ENCODE measurements at places on chromosomes 11 and 22. TPM values are rescaled to one million over a fixed set of nuclear protein-coding genes. Genes with fewer than 3 reads are reported as not detected.

DNA sequence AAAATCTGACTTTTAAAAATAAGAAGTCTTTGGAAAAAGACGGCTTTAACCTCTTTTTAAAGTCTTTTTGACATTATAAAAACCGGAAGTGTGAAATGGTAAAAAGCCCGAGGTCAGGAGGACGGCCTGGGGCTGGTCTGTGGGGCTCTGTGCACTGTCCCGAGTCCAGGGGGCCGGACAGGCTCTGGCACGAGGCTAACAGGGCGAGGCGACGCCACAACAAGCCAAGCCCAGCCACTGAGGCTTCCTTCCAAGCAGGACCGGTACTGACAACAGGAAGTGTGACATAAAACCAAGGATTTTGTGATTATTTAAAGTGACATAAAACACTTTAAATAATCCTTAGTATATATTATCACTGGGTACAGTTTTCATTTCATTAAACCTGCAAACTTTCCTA lies 39.2 kb downstream of the BRD1 start:
- DNase-seq, result no peak

- no peak for DNase-seq
Measured at GRCh38 chr22:26453812-26454500, 24.9 kb downstream of the ASPHD2 start.

DNA sequence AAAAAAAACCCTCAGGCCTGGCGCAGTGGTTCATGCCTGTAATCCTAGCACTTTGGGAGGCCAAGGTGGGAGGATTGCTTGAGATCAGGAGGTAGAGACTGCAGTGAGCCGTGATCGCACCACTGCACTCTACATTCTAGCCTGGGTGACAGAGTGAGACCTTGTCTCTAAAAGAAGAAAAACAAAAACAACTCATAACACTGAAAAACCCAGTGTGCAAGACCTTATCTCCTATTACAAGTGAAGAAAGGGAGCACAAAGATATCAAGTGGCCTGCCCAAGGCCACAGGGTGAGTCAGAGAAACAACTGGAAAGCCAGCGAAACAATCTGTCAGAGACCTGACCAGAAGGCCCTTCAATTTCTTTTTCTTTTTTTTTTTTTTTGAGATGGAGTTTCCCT lies 2.5 kb downstream of the TXN2 start:
- DNase-seq, result no peak

GRCh38 chr11:122754553-122755322 lies 83.6 kb upstream of the CRTAM start:
- DNase-seq, result no peak

The ACRV1 gene
- total RNA-seq, result not detected
